ENCODE measurements at places on chromosomes 12 and 14. TPM values are rescaled to one million over a fixed set of nuclear protein-coding genes. Genes with fewer than 3 reads are reported as not detected.

Gene SDR9C7
- not detected for polyA plus RNA-seq

GRCh38 chr12:118606690-118607089 is 230.3 kb downstream of the SUDS3 start:
- no peak for DNase-seq

- no peak for DNase-seq
These were observed 215.6 kb upstream of the ATP2B1 start for GRCh38 chr12:89924191-89924590.

DNA sequence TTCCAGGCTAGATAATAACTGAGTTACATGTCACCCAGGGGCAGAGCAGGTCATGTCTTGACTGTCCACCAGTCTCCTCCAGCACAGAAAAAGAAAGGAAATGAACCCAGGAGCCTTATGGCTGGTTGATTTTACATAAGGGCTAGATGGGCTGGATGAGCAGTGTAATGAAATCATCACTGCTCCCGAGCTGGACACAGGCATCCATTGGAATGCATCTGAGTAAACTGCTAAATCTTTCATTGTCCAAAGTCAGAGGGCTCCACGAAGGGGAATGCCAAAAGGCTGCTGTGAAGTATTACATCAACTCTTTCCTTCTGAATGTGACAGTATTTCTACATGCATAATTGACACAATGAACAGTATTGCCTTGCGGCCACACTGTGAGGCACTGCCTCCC is 30.1 kb upstream of the TSPAN11 start:
- DNase-seq: no peak

Gene BCL2L14
- not detected for polyA plus RNA-seq
